ENCODE measurements at places on chromosomes 7 and 10. TPM values are rescaled to one million over a fixed set of nuclear protein-coding genes. Genes with fewer than 3 reads are reported as not detected.

LRRN3 gene
- not detected for total RNA-seq

TSPAN33 gene
- 1.9 TPM for total RNA-seq

SAP25 gene
- total RNA-seq = not detected

CRYGN gene
- not detected for total RNA-seq

DRGX gene
- not detected for total RNA-seq

SUFU gene
- 9.5 TPM for total RNA-seq

LIPK gene
- total RNA-seq = not detected

VWDE gene
- total RNA-seq = not detected

TRPV5 gene
- total RNA-seq = not detected

CCL24 gene
- total RNA-seq = 0.94 TPM

RADIL gene
- 6.8 TPM for total RNA-seq

SEMA3E gene
- 42.6 TPM for total RNA-seq

SPDYE11 gene
- total RNA-seq = not detected

MMRN2 gene
- total RNA-seq = 48.7 TPM

PRF1 gene
- total RNA-seq = 2.0 TPM

PRLHR gene
- total RNA-seq = not detected

CPN1 gene
- total RNA-seq = not detected

MKI67 gene
- 1.9 TPM for total RNA-seq

SYT15B gene
- 1.4 TPM for total RNA-seq

C10orf95 gene
- not detected for total RNA-seq

PARD3 gene
- total RNA-seq = 115 TPM

TMEM130 gene
- 0.15 TPM for total RNA-seq

ECHDC3 gene
- total RNA-seq = 7.3 TPM

MMP21 gene
- total RNA-seq = not detected

RPEL1 gene
- not detected for total RNA-seq

ITIH5 gene
- 96.0 TPM for total RNA-seq

BAIAP2L1 gene
- 6.7 TPM for total RNA-seq

STK31 gene
- 0.31 TPM for total RNA-seq

FXYD4 gene
- not detected for total RNA-seq

SLC16A9 gene
- 0.73 TPM for total RNA-seq

Measured in gastroesophageal sphincter (tissue), 4 donors.